Body of pancreas (tissue), 4 donors: ENCODE measurements at places on chromosomes 7 and 10. TPM values are rescaled to one million over a fixed set of nuclear protein-coding genes. Genes with fewer than 3 reads are reported as not detected.

DNA sequence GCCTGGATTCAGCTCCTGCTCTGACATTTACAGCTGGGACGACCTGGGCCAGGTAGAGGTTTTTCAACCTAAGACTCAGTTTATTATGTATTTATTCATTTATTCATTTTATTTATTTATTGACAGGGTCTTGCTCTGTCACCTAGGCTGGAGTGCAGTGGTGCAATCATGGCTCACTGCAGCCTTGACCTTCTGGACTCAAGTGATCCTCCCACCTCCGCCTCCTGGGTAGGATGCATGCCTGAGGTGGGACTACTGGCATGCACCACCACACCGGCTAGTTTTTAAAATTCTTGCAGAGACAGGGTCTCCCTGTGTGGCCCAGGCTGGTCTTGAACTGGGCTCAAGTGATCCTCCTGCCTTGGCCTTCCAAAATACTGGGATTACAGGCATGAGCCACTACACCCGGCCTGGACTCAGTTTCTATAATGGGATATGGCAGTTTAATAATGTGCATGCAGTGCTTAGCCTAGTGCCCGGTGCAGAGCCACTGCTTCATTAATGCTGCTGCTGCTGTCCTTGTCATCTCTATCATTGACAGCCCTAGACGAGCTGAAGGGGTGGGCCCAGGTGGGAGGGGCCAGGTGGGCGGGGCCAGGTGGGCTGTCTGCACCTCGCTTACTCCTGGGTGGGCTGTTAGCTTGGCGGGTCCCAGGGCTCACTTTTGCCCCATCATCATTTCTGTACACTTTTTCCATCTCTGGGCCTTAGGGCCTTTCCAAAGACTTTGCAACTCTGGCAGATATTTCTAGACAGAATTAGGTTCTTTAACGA, 92.6 kb downstream of the LHPP start:
- DNase-seq: no peak

The FRAT2 gene
- 20.8 TPM for total RNA-seq

GRCh38 chr7:16668978-16669377, 23.0 kb downstream of the BZW2 start:
- DNase-seq: no peak

The BMS1 gene
- 8.6 TPM for total RNA-seq

The CNPY4 gene
- 0.99 TPM for total RNA-seq

The SH2D4B gene
- total RNA-seq: not detected

DNA sequence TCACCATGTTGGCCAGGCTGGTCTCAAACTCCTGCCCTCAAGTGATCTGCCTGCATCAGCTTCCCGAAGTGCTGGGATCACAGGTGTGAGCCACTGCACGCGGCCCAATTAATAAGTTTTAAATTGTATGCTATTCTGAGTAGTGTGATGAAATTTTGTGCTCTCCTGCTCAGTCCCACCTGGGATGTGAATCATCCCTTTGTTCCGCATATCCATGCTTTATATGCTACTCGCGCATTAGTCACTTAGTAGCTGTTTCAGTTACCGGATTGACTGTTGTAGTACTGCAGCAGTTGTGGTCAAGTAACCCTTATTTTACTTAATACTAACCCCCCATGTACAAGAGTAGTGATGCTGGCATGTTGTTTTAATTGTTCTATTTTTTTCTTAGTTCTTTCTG, 47.3 kb upstream of the OIT3 start:
- DNase-seq: no peak
